ENCODE measurements at places on chromosomes 1 and 21.

DNA sequence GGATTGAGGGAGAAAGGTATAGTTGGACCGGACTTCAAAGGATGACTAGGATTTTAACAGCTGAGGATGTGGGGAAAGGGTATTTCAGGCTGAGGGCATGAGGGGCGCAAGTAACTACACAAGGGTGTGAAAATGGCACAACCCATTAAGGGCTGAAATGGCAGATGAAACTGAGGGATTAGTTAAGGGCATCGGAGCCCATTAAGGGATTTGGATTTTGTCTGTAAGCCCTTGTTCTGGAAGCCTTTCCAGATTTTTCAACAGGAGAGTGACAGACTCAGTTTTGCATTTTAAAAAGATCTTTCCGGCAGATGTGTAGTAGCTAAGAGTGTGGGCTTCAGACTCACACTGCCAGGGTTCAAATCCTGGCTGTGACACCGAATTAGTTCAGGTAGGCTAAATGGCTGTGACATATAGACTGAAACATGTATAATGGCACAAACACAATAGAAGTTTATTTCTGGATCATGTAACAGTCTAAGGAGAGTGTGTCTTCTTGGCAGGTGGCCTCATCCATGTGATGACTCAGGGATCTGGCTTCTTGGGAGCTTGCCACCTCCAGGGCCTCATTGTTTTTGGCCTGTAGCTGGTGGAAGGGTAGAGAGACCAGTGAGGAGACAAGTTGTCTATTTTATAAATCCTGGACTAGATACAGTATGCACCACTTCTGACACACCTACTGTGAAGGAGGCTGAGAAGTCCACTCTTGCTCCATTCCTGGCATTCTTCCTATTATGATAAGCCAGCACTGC lies 49.6 kb downstream of the UBE2T start:
- no peak for DNase-seq

DNA sequence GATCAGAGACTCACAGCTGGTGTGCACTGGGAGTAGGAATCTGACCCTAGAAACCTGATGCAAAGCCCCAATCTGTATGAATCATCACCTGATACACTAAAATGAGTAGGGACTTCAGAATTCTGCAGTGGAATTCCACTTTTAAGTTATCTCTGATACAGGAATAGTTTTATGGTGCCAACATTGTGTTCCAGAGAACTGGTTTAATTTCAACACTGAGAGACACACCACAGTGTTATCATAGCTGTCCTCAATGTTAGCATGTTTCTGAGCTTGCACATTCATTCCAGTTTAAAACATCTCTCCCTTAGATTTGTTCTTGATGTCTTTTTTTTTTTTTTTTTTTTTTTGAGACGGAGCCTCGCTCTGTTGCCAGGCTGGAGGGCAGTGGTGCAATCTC lies 7.1 kb downstream of the UTS2 start:
- no peak for DNase-seq

DNA sequence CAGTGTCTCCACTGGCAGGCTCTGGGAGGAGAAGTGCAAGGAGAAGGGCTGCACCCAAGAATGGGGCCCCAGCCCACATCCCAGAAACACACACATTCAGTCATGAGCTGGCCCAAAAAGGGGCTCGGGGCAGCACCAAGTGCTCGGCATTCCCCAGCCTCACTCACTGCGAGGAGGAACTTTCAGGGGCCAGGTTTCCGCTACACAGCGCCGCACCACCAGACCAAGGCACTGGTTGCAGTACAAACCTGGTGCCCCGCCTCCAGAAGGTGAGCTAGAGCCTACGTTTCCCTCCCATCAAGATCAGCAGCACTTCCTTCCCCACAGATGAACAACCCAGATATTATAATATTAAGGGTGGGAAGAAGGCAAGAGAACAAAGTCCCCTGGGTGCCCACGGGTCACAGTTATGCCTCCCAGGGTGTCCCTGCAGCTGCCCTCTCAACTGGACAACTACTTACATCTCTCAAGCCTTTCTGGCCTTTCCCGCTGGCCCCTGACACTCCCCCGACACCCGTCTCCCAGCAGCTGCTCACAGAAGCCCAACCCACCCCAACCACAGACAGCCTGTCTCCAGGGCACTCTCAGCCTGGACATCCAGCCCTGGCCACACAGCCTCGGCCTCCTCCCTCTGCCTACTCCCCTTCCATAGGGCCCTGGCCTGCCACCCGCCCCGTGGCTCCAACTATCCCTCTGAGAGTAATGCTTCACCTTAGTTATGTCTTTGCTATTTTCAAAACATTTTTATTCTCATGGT lies 3.8 kb downstream of the PBXIP1 start:
- DNase-seq = peak; percentile 68

- no peak for DNase-seq
Observed at GRCh38 chr1:217734973-217735372, 103.8 kb downstream of the SPATA17 start.

- no peak for DNase-seq
Observed at GRCh38 chr1:196438329-196438728, 169.9 kb downstream of the KCNT2 start.

DNA sequence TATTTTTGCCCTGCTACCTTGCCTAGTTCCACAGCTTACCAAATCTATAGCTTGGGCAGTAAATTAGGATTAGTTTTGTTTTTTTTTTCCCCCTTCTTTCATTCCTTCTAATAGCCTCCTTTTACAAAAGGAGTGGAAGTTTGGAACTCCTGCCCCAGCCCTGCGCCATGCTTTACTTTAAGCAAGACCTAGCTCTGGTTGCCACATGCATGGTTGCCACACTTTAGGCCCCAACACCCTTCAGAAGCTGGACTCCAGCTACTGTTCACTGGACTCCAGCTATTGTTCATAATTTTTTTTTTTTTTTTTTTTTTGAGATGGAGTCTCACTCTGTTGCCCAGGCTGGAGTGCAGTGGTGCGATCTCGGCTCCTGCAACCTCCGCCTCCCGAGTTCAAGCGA lies 115.8 kb downstream of the NR5A2 start:
- DNase-seq = no peak

- DNase-seq = no peak
Observed at GRCh38 chr21:34857122-34857713, 188.4 kb downstream of the CLIC6 start.

DNA sequence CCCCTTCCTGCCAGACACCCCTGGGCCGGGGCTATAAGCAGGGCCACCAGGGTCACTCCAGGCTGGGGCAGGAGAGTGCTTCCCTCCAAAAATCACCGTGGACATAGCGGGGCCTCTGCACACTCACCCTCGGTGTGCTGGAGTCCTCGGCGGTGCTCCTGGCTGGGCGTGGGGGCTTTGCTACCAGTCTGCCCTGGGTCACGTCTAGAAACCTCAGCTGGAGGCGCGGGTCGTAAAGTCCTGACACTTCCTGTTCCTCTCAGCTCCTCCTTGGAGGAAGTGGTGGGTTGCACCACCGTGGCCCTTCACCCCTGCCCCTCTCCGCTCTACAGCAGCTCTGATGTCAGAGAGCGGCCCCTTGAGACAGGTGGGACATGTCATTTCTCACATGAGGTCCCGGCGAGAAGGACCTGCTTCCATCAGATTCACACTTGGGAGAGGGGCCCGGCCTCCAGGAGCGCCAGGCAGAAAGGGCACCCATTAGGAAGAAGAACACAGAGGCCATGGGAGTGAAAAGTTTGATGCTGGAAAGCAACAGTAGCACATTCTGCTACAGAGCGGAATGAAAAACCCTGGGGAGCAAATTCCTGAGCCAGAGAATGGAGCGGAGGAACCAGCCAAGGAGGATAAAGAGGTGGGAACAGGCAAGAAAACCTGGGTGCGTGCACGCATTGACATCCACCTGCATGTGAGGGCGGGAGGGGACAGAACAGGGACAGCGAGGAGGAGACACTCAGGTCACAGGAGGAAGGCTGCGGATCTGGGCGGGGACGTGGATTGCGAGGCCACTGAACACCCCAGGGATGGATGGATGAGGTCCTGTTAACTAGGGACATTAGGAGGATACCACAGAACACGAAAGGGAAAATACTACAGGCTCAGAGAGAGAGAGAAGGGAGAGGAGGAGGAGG lies at the start of gene ITGB2:
ITGB2 (minus strand) TSS at position 206 of the 911 bp plus-strand sequence. CDS start 10,117 bp downstream, outside the sequence.
- DNase-seq = peak; percentile 78

GRCh38 chr1:53893999-53894636 lies at the start of gene DIO1:
Gene DIO1, plus strand, starts transcription at chr1:53894187. Its CDS starts 24 bp downstream, at chr1:53894211.
- DNase-seq = peak; percentile 34

DNA sequence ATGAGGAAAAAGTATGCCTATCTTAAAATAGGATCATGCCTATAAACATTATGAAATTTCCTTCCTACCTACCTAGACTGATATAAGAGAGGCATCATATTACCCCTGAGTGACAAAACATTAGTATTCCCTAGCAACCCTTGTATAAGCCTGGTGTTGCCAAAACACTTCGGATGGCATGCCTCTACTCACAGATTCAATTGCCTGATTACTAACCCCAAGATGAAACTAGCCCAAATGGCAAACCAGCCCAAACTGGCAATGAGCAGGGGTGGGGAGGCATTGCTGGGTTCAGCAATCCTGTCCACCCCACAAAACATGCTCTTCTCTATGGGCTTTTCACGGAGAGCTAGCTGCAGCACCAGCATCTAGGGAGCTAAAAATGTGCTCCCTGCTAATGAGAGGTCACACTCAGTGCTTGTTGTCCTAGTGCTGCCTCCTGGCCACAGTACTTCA lies 13.9 kb downstream of the PALMD start:
- DNase-seq = no peak

DNA sequence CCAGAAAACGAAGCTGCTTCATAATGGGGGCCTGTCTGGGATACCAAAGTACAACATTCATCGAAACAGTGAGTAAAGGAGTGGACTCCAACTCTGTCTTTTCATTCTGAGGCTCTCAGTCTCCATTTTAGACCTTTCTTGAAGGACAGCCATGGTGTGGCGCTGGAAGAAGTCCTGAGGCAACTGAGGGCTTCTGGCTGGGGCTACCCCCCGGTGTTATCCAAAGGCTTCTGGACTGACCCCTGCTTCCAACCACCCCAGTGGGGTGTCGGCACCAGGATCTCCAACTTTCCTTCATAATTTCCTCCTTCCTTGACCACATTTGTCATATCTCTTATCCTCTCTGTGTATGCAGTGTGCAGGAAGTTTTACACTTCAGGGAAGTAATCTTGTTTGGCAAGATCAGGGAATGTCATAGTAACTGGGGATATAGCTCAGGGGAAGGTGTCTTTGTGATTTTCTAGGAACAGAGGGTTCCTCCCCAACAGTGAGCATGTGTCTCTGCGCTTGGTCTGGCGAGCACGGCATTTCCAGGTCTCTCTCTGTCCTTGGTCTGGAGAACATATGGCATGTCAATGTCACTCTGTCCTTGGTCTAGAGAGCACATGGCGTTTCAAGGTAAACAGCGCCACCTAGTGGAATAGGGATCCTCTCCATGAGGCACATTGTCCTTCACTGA lies 19.4 kb upstream of the BSDC1 start:
- DNase-seq = peak; percentile 72

Data from activated naive CD8-positive, alpha-beta T cell treated with anti-CD3 and anti-CD28 coated beads, Interleukin-2, amount 50 U/mL, for 24 hours (primary cell).